ENCODE measurements at places on chromosomes 4 and X.

DNA sequence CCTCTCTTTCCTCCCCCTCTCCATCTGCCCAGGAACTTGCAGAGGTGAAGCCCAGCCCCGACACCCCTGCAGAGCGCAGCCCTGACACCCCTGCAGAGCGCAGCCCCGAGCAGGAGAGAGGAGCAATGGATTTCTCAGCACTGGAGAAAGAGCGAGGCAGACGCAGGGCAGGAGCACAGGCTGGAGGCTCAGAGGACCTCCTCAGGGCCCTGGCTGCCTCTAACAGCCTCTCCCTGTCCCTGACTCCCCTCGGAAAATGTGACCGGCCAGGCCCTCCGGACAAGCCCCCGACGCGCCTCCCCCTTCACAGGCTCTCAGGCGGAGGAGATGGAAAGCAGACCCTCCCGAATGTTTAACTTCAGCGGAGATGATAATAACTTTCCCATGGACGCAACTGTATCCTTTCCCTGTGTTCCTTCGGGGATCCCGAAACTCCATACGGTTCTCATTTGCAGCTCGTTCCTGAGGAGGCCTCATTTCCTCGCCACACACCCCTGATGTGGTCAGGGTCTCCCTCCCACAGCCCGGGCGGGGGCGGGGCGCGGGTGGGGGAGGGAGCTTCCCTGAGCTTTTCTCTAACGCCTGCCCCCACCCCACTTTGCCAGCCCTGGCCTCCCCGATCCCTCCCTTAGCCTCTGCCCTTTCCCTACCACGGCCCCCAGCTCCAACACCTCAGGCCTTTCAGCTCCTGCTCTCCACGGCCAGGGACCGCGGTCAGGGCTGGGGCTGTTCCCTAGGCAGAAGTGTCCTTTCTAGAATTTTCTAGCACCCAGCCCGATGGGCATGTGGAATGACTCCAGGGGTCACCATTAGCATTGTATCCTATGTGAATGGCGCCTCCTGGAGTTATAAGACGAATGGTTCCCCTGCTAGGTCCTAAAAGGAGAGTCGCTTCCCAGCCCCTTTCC lies 201.1 kb upstream of the BCOR start:
- no peak for DNase-seq

GRCh38 chr4:149823769-149824221 lies 8.2 kb upstream of the IQCM start:
- no peak for DNase-seq

- no peak for DNase-seq
These were observed 72.9 kb downstream of the CLNK start for GRCh38 chr4:10611673-10612072.

DNA sequence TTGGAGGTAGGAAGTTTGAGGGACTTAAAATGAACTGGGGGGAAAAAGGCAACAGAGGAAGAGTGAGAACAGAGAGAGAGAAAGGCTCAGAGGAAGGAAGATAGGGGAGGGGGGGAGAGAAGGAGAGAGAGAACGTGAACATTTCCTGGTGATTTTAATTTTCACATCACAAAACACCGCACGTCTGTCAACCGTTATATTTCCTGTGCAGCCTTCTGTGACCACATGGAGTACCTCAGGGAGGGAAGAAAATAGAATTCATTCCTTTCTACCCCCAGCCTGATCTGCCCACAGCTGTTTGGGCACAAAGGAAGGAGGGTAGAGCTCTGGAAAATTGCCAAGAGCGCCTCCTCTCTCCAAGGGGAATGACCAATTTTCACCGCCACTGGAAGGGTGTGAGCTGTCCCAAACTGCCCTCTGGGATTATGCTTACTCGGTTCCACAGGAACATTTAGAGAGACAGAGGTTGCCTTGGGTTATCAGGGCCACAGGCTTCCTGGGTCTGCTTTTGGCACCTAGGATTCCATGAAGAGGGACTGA lies 135.7 kb upstream of the MAMLD1 start:
- no peak for DNase-seq

DNA sequence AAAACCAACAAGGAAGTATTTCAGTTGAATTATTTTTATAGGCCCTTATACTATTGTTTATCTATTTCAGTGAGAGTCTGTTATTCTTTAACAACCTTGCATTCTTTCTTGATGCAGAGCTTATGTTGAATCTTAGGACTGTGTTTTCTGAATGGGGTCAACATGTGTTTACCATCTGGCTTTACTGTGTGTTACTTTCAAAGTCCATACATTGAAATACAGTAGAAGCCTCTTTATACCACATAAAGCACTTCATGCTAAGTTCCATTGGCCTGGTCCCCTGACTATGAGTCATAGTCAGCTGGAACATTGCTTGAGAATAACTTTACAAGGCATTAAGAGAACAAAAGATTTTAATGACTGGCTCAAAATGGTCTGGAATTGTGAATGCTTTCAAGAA lies 152.6 kb downstream of the GASK1B start:
- DNase-seq: no peak

GRCh38 chrX:88366314-88366713 lies 380.7 kb upstream of the CPXCR1 start:
- no peak for DNase-seq

DNA sequence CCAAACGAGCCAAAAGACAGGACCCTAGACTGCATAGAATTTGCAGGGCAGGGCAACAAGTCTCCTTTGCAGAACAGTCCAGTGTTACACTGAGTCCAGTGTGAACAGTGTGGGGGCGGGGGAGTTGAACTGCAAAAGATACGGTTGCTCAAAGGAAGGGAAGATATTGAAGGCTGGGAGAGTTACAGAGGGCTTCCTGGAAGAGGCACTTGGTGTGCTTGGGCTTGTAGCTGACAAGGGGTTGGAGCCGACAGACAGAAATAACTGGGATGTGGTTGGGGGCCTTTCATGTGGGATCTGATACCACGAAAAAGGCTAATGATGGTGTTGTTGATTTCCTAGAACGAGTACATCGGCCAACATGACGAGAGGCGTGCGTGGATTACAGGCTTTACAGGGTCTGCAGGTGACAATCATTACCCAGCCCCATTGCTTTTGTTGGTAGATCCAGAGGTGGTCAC lies 6.1 kb downstream of the XPNPEP2 start:
- DNase-seq: no peak

DNA sequence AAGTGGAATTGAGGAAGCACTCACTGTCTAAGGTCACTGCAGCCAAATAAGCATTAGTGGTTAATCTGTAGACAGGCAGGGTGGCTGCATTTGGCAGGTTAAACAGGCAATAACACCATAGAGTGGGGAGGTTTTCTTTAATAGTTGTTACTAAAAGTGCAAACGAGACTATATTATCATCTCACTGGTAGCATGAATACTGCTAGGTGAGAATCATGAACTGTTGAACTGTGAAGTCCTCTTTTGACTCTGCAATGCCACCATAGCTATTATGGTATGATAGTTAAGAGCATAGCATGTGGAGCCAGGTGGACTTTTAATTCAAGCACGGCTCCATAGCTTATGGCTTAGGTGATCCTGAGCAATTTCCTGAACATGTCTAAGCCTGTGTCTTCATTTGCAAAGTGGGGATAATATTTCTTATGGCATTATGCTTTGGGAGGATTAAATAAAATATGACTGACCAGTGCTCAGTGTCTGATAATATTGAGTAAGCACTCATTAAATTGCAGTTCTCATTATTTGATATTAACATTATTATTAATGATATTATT lies 235.6 kb upstream of the HHIP start:
- no peak for DNase-seq

GRCh38 chrX:153517423-153517822 lies at the start of gene ATP2B3:
TSS of gene ATP2B3 (plus strand) at chrX:153517642. CDS start at chrX:153536248, 18,606 bp downstream.
- no peak for DNase-seq

DNA sequence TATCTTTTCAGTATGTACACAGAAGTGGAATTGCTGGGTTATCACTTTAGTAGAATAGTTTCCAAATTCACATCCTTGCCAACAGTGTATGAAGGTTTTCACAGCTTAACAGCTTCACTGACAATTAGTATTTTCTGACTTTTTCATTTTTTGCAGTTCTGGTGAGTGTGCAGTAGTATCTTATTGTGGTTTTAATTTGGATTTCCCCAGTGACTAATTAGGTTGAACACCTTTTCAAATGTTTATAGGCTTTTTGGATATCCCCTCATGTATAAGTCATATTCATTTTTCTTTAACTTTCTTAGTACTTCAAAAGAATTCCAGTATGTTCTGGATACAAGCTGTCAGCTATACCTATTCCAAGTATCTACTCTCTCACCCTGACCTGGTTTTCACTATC lies 37.1 kb downstream of the BRCC3 start:
- DNase-seq: no peak

DNA sequence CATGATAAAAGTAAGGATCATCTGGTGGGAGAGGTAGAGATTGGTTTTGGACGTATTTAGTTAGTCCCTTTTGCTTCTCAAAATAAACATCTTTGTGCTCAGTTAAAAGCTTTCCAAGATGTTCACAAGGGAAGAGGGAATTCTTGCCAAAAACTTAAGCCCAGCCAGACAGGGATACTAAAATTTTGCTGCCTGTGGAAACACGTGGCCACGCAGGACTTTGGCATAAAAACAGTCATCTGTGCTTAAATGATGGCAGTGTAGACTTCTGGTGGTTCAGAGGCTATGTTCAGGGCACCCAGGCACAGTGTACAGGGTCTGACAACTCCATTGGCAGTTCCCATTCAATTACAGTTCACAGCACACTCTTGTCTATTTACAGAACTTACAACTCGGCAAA lies 93.2 kb upstream of the JADE1 start:
- no peak for DNase-seq

DNA sequence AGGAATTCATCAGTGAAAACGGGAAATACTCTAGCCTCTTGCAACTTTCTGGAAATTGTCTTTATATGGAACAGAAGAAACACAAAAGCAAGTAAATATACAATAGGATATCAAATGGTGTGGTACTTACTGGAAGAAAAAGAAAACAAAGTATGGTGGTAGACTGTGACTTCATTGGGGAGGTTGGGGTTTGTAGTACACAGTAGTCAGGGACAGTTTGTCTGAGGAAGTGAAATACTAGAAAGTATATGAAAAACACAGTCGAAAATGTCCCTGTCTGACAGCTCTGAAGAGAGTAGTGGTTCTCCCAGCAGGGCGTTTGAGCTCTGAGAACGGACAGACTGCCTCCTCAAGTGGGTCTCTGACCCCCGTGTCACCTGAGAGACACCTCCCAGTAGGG lies 390.0 kb upstream of the NWD2 start:
- DNase-seq: no peak

- no peak for DNase-seq
These were observed 180.5 kb downstream of the SOWAHB start for GRCh38 chr4:76717431-76717830.

DNA sequence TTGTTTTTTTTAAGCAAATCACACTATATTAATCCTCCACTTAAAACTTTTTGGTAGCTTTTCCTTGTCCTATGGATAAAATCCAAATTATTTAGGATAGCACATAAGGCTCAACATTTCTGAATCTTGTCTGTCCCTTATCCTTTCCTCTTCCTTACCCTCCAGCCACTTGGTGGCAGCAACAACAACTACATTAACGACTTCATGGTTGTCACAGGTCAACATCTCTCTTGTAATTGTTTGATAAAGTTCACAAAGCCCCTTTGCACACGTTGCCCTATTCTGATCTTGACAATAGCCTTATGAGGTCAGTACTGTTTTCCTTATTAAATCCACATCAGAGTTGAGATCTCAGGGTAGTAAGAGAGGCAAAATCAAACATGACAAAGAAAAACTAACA lies 269.0 kb upstream of the PABPC4L start:
- no peak for DNase-seq

GRCh38 chrX:84340968-84341367 lies 153.0 kb upstream of the RPS6KA6 start:
- no peak for DNase-seq

DNA sequence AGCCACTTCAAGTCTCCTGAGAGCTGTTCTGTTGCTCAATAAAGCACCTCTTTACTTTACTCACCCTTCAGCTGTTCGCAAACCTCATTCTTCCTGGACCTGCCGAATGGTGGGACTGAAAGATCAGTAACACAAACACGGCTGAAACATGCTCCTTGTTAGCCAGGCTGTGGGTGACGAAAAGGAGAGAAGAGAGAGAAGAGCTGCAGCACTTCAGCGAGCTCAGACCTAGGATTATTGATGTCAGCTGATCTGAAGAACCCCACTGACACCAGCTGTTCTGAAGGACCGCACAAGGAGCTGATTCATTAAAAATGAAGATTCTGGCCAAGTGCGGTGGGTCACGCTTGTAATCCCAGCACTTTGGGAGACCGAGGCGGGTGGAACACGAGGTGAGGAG lies 2020.0 kb upstream of the ADGRL3 start:
- no peak for DNase-seq

- DNase-seq: no peak
These were observed 139.5 kb downstream of the TBL1X start for GRCh38 chrX:9604111-9604907.

DNA sequence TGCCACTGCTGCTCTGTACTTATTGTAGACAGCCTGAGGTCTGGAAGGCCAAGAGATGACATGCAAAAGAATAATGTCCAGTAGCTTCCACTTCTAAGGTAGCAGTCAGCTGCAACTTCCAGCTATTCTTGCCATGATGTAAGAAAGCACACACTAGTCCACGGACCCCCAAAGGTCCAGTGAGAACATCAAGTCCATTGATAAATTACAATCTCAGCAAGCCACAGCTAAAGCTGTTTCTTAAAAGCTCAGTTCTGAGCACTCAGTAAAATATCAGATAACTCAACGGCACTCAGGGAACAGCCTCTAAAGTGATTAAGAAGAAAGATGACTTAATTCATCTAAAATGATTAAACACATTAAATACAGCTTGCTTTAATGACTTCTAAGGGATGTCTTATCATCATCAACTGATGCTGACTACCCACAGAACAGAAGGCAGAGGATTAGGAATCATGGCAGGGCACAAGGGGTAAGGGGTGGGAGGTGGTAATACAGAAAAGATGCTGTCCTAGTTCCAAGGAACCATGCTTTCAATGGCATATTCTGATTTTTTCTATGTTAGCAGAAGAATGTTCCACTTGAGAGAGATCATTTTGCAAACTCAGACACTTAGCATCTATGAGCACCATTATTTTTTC lies 99.1 kb upstream of the CBR4 start:
- no peak for DNase-seq

DNA sequence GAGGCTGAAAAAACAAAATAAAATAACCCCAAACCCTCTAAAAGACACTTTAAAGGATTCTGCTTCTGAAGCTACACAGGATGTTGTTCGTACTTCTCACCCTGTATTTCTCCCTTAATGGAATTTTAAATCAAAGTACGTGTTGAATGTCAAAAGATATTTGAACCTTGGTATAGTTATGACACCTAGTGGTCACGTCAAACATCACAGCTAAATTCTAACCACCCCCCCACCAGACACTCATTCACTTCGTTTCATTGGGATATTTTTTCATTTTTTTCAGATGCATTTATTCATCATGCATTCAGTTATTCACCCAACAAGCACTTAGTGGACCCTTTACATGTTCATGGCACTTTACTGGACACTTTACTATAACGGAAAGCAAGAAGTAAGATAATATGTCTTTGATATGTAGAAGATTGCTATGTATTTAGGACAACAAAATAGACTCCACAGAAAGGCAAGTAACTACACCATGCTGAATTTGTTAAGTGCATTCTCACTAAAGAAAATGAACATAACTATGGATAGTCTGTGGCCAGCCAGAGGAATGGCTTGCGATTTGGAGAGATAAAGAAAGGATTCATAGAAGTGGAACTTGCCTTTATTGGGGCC lies 62.5 kb upstream of the GPR174 start:
- DNase-seq: no peak

- no peak for DNase-seq
These were observed 92.1 kb downstream of the KDR start for GRCh38 chr4:55033296-55033695.
